ENCODE measurements at places on chromosomes 3 and 15.

DNA sequence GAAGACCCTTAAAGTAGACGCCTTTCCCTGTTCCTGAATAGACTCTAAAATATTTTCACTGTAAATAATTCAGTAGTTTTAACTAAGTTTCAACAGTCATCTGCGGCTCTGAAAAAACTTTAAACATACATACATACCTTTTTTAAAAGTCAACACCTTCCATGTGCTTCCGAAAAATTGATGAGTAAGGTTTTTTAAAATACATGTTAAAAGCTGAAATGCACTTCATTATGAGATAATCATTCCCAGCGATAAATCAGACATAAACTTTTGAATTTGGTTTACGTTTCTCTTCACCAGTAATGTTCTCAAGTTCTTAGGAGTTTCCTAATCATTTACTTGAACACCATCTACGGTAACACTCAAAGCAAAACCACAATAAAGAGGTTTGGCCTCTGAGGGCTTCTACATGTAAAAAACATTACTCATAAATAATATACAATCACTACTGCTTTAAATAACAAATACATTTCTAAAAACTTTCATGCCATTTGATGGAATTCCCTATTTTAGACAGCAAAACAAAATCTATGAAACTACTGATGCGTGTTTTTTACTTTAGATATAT, 403.5 kb downstream of the SHQ1 start:
- DNase-seq, result no peak

DNA sequence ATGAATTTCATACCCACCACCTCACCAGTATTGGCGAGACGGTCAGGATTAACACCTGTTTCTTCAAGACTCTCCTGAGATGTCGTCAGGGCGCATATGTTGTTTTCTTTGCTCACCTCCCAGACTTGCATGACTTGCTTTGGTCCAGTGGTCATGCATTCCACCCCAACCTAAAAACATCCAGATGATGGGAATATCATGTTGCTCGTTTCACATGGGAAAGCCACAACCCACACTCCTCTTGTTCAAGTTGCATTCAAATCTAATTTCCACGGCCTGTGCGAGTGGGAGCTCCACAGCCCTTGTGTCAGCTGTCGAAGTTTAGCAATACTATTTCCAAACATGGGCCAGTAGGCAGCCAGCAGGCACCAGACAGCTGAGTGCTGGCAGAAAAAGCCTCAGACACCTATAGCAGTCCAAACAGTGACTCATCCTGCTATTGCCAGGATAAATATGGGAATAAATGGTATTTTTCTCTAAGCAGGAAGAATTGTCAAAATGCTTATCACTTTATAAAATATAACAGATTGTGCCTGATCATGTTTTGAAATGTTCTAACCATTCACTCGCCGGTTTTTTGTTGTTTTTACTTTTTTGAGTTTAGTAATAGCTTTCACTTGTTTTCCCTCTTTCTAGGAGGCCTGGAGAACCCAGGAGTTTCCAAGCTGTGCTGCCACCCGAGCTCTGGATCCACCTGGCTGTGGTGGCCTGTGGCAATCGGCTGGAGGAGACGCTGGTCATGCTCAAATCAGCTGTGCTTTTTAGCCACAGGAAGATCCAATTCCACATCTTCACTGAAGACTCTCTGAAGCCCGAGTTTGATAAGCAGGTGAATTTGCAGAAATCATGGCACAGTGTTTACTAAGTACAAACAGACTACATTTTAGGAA, 20.1 kb downstream of the GXYLT2 start:
- no peak for DNase-seq

GRCh38 chr3:4334548-4334947, 31.4 kb downstream of the SETMAR start:
- DNase-seq, result no peak

DNA sequence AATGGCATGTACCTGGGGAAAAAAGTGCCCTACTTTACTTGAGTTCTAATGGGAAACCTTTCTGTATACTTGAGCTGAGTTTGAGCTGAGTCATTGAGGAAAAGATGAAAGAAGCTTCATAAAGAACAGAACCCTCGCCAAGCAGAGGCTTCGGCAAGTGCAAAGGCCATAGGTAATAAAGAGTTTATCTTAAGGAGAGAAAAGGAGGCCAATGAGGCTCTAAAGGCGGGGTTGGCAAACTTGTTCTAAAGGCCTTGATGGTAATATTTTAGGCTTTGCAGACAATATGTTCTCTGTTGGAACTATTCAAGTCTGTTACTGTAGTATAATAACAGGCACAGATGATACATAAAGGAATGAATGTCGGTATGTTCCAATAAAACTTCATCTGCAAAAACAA, 17.6 kb upstream of the TRAT1 start:
- DNase-seq, result no peak

DNA sequence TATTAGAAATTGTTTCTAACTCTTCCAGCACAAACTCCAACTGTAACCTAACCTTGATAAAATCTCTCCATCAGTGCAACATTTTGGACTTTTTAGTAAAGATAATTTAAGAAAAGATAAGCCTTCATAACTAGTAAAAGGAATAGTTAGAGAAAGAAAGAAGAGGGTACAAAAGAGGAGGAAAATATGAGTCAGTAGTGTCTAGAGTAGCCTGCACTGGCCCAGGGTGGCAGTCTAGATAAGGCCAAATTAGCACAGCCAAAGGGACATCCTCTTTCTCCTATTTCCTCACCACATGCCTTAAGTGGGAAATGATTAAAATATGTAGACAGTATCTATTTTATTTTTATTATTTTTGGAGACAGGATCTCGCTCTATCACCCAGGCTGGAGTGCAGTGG, 3.7 kb downstream of the PROS1 start:
- no peak for DNase-seq

DNA sequence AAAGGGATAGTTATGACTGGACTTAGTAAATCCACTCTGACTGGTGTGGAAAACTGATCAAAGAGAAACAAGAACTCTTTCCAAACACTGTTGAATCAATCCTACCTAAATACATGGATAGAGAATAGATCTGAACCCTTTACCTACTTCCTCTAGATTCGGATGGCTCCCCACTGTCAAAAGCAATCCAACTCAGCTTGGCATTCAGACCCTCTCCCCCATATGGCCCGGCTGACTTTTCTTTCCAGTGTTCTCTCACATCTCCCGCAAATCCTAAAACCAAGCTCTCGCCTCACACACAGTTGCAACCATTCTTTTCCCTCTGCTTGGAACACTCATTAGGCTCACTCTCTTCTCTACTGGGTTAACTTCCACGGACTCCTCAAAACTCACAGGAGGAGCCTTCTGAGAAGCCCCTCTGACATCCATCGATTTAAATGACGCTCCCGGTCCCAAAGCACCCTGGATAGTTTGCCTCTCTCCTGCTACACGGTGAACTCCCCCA, 639 bp downstream of the SPICE1 start:
- DNase-seq, result no peak

DNA sequence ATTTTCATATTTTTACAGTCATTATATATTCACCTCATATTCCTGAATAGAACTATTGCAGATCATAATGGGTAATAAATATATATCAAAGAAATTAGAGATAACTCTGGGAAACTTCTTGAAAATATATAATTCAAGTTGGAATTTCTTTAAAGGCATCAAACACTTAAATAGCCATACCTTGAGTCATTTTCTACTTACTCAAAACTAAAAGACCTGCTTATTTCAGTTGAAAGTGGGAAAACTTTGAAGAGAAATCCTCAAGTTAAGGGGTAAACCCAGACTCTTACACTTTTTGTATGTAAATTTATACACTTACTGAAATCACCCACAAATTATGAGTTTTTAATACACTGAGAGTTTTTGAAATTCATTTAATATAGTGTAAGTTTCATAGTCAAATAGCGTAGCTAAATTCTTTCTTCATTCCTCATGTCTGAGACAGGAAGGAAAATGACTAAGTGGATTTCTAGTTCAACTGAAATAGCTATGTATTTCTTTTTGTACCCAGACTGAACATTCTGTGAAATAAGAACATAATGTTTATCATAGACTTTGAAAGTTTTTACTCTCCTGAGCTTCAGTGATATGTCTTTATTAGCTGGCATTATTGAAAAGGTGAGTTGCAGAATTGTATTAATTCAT, 4.6 kb upstream of the ALCAM start:
- no peak for DNase-seq

GRCh38 chr3:27509376-27509775, 25.2 kb upstream of the SLC4A7 start:
- DNase-seq, result no peak

- no peak for DNase-seq
Observed at GRCh38 chr3:48915296-48915695, 3.3 kb upstream of the ARIH2 start.

GRCh38 chr3:189337673-189338091, 165.9 kb downstream of the TPRG1 start:
- DNase-seq, result no peak

GRCh38 chr3:79255702-79256101, 512.1 kb downstream of the ROBO1 start:
- no peak for DNase-seq

- DNase-seq, result no peak
Observed at GRCh38 chr3:149224736-149225594, 3.3 kb upstream of the CP start.

- no peak for DNase-seq
Observed at GRCh38 chr15:72991026-72991425, 61.2 kb upstream of the NEO1 start.

- no peak for DNase-seq
Observed at GRCh38 chr15:71139241-71139640, 24.0 kb downstream of the THSD4 start.

DNA sequence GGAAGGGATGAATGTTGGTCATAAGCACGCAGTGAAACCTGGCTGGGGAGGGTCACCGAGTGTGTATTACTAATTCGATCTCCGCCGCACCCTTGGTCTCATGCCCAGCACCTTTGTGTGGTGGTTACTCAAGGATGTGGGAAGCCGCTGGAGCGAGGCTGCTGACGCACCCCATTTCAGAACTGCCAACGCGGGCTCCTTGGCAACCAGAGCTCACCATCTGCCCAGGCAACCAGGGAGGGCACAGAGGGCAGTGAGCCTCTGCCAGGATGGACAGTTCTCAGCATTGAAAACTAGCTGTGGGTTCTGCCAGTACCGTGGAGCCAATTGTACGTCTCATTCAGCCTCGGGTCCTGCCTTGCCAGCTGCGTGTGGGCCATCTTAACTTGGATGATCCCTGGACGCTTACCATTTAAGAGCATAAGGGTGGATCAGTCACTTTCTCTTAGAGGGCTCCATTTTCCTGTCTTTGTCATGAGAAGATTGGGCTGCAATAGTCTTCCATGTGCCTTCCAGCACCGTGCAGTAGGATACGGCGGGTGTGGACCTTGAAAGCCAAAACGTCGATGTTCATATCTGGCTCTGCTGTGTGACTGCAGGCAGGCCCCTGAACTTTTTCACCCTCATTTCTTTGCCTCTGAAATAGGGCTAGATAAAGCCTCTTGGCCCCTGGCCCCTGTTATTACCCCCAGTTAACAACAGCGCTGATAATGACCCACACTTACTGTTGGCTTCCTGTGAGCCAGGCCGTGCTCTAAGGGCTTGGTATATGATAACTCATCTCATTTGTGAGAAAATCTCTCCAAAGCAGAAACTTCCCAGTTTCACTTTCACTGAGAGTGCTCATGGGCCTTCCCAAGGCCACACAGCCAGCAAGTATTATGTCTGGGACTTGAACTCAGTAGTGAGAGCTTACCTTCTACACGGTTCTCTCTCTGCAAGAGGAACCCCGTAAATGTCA, 238.8 kb downstream of the OPA1 start:
- DNase-seq, result no peak

- DNase-seq, result no peak
Observed at GRCh38 chr15:75112848-75113492, 88.7 kb upstream of the C15orf39 start.

DNA sequence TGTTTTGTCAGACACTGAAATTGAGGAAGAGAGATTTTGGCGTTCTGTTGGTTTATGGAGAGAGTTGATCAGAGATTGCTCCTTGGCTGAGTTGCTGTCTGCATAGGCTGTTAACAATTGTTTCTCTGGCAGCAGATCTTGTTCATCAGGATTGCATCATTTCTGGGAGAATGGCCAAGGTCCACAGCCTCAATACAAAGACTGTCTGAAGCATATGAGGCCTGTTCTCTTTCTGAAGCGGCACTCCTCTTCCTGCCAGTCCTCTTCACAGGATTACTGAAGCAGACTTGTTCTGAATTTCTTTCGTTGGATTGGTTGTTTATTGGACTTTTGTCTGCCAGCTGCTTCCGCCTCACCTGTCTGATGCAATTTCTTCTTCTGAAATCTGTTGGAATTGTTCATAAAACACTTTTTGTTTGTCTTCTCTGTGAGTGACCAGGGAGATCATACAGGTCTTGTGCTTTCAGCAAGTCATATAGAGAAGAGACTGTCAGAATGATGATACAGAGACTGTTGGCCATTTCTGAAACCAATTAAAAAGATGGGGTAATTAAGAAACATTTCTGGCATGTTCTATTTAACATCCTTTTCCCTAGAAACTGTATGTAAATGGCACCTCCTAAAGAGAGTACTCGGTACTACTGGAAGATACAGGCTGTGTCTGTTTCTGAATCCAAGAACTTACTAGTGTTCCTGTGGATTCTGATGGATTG, 25.5 kb downstream of the SETD5 start:
- no peak for DNase-seq

DNA sequence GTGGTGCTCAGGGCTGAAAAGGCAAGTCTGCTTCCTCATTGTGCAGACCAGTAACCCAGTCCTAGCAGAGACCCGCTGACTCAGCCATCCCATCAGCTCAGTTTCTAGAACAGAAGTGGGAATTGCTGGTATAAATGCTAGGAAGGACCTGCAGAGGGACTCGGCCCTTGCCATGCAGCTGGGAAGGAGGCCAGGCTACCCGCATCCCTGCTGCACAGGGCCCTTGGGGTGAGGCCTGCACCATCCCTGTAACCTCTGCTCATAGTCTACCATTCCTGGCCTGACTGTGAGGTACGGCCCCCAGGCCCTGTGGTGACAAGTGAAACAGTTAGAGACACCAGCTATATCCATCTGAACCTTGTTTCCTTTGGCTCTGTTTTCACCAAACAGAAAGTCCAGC, 23.5 kb downstream of the RAB6B start:
- DNase-seq, result no peak

- DNase-seq, result no peak
Observed at GRCh38 chr3:60303160-60303559, 948.1 kb downstream of the FHIT start.

DNA sequence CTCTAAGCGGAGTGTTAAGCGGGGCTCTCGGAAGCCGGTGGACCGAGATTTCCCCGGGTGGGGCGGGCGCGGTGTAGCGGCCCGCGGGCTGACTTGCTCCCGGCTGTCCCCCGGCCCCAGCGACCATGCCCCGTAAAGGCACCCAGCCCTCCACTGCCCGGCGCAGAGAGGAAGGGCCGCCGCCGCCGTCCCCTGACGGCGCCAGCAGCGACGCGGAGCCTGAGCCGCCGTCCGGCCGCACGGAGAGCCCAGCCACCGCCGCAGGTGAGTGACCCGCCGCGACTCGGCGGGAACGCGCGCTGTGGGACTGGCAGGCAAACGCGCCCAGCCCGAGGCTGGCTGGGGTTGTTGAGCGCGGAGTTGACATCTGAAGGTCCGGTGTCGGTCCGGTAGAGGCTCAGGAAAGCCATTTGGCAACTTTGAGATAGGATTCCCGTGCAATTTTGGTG, 1.3 kb downstream of the SMC4 start:
- no peak for DNase-seq

GRCh38 chr3:2082871-2083480, 15.7 kb upstream of the CNTN4 start:
- DNase-seq, result no peak
